ENCODE measurements at places on chromosomes 16 and 17.

- DNase-seq = no peak
Observed at GRCh38 chr17:68694791-68695485, 93.8 kb upstream of the FAM20A start.

DNA sequence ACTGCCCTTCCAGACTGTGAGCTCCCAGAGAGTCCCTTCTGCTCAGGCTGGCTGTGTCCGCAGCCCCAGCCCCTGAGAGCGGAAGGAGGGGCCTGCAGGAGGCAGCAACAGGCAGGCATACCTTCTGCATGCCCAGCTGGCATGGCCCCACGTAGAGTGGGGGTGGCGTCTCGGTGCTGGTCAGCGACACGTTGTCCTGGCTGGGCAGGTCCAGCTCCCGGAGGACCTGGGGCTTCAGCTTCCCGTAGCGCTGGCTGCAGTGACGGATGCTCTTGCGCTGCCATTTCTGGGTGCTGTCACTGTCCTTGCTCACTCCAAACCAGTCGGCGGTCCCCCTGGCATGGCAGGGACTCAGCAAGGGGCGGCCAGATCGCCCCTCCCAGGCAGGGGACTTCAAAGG, 9.0 kb downstream of the RHBDF1 start:
- no peak for DNase-seq

- DNase-seq = no peak
Observed at GRCh38 chr17:28272166-28272565, 46.8 kb upstream of the TMEM97 start.

DNA sequence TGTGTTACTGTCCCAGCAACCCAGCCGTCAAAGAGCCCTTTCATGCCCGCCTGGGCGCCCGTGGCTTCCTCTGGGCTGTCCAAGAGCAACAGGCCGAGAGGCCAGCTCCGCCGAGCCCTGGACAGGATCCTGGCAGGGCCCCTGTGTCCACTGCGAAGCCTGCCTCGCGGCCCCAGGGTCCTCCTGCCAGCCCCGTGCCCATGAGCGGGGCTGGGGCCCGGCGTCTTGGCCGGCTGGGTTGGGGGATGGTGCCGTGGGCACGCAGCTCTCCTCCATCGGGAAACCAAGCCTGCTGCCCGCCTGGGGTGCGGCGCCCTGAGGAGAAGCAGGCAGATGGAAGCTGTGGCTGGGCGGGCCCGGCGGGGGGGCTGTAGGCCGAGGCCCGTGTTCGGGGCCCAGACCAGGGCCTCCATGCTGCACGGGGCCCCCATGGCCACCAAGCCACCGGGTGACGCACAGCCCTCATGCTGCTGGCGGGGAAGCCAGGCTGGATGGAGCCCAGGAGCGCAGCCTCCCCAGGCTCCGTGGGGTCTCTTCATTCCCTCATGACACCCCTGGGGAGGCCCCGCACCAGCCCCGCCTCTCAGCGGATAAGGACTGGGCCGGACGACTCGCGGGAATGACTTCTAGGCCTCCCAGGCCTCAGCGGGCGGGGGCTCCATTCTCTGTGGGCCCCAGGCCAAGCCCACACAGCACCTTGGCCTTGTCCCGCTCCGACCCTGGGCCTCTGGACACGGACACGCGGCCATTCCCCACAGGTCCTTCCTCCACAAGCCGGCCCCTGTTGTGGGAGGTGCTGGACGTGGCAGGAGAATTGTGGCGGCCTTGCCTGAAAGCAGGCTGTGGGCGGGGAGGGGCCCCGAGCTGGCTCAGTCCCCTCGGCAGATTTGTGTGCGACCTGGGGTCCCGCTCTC, at the start of gene C1QTNF8:
C1QTNF8 (minus strand) TSS at position 76 of the 914 bp plus-strand sequence. CDS start 1,322 bp downstream, outside the sequence.
- DNase-seq = peak; percentile 76

- no peak for DNase-seq
Observed at GRCh38 chr16:50953290-50953689, 197.8 kb downstream of the SALL1 start.

All from aorta (tissue), 5 donors.